ENCODE measurements at places on chromosomes 2 and 18.

DNA sequence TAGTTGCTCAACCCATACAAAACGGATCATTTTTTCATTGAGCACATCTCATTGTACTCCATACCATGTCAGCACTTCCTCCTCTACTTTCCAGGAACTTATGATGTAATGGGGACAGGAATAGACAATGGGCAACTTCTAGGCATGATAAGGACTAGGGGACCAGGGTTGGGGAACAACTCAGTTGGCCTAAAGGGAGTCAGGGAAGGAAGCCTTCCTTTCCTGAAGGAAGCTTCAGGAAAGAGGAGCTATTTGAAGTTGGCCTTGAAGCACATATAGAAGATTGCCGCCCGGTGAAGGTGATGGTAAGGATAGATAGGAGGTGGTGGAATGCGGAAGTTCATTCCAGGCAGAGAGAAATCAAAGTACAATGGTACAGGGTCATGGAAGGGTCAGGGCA, 283.9 kb downstream of the SLC8A1 start:
- no peak for DNase-seq

- no peak for DNase-seq
Measured at GRCh38 chr18:78975292-78975691, 4.3 kb upstream of the SALL3 start.

- no peak for DNase-seq
Measured at GRCh38 chr18:51751901-51752300, 554.4 kb upstream of the MEX3C start.

GRCh38 chr2:217445723-217446122, 557.1 kb downstream of the TNS1 start:
- DNase-seq, result no peak

DNA sequence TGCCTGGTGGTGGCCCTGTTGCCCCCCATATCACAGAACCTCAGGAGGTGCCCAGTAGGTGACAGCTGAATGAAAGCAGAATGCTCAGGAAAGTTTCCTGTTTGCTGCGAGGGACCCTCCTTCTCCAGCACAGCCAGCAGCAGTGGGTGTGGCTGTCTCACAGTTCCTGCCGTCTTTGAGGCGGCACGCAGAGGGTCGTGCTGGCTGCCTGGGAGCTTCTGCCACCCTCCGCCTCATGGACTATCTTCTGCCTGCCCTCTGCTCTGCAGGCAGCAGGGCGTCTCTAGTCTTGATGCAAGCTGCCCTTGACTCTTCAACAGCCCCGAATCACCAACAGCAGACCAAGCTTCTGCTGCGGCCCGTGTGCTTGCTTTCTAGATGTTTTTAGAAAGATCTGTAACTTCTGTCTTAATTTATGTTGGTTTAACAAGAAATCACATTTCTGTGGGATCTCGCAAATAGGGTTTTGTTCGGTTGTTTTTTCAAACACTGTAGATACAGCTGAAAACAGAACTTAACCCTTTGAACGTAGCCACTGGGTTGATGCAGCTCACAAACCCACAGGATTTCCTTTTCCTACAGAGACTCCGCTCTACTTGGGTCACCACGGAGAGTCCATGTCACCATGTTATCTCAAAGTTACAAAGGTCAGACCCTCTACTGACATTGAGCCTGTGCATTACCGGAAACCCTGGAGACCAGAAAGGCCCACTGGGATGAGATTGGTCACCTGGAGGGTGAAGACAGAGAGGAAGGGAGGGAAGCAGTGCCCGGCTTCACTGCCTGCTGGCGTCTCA, 144.9 kb downstream of the ACOXL start:
- DNase-seq, result no peak

DNA sequence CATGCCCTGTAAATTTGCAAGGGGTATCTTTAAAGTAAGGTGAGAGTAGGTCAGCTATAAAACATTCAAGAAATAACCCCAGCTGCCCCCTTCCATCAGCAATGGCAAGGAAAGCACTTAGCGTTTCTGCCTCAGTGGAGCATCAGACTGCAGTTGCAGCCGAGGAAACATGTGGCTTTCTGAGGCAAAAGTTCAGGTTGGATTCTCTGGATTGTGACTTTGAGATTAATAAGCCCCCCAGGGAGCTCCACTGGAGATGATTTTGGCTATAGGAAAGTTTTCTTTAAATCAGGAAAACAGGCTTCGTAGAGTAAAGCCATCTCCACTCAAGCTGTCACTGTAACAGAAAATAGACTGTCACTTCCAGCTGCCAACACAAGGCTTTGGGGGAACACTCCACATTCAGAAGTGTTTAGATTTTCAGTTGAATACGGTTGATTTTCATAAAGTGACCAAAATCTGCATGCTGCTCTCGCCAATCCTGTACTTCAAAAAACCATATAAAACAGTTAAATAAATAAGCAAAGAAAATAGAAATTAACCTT, 15.3 kb upstream of the RIT2 start:
- no peak for DNase-seq

GRCh38 chr18:75474332-75474731, 46.8 kb upstream of the SMIM21 start:
- DNase-seq, result no peak

GRCh38 chr18:40249390-40250080, 1705.5 kb upstream of the PIK3C3 start:
- DNase-seq, result no peak

GRCh38 chr2:168233166-168233565, 14.2 kb downstream of the STK39 start:
- DNase-seq, result no peak

GRCh38 chr2:67802291-67802690, 260.5 kb downstream of the C1D start:
- no peak for DNase-seq

DNA sequence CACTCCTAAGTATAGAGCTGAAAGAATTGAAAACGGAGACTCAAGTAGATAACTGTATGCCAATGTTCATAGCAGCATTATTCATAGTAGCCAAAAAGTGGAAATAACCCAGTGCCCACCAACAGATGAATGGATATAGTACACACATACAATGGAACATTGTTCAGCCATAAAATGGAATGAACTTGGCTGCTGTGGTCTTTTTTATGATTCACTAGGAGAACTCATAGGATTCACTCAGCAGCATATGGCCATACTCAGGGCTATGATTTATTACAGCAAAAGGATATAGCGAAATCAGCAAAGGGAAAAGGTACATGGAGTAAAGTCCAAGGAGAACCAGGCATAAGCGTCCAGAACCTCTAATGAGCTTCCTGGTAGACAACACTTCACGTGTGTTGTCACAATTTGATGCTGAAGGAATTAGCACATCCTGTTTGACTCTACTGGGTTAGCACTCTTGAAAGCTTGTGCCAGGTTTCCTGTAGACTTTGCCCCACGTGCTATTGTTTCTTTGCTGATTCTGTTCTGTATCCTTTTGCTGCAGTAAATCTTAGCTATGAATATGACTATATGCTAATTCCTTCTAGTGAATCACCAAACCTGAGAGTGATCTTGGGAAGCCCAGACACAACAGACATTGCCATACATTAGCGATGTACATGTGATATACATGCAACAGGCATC, 15.7 kb downstream of the SPC25 start:
- no peak for DNase-seq

- DNase-seq, result no peak
Measured at GRCh38 chr2:69477627-69478026, 40.4 kb upstream of the NFU1 start.

DNA sequence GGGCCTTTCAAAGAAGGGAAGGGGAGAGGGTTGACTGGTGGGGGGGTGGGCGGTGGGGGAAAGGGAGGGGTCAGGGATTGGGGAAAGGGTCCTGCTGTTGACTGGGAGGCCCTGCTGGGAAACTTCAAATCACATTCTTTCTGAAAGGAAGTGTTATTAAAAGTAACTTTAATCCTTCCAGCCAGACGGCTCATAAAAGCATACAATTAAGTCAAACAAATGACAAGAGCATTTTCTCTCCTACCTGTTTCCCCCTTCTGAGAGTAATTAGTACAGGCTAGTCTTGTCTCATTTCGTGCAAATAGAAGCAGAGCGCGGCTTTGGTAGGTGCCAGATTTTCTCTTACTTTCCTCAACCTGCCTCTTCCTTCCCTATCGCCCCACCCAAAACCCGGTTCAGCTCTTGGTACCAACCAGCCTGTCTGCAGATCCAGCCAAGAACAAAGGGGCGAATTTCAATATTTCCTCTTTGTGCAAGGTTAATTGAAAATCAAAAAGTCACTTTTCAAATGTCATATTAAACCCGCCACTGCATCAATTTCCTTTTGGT, 2112.6 kb upstream of the PIK3C3 start:
- no peak for DNase-seq

- DNase-seq, result no peak
Measured at GRCh38 chr2:86305915-86306254, 31.5 kb downstream of the REEP1 start.

DNA sequence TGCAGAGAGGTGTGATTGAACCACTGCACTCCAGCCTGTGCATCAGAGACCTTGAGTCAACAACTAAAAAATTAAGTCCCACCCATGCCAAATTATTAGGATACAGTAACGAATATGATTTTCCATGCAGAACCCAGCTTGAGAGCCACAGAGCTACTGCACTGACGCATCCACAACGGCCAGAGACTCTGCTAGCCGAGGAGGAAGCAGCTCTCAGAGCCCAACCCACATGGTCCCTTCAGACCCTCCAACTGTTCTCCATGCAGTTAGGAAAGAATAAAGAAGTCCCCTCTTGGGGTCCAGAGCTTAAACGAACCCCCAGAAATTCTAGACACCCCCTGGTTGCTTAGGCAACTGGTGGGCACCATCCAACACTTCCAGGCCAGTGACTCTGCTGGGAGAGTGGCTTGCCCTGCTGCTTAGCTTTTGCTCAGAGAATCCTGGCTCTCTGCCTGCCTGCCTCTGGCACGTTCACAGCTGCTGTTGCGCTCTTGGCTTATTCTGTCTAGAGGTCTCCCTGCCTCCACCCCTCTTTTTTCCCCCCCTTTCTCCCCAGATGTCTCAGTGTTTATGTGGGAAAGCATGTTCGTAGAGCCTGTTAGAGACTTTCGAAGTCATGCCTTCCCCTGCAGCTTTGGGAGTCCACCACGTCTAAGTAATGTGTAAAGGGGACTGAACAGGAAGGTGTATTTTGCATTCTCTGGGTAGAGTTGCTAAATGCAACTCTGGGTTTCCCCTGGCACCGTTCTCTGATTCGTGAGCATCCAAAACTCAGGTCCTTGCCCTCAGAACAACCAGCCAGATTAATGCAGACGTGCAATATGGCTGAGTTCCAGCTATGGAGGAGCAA, 26.0 kb upstream of the SP3 start:
- no peak for DNase-seq

DNA sequence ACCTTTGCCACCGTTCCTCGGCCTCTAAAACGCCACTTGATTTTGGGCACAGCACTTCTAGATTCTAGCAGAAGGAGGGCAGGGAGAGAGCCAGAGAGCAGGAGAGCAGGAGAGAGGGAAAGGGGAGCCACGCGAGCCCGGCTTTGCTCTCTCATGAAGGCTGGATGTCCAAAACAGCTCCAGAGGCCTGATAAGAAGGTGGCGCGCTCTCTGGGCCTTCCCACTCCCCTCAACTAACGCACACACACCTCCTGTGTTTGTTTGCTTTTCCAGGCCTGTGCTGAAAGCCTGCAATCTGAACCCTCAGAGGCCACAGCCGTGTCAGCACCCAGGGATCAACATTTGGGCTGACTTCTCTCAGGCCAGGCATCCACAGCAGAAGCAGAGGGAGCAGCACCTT, 184.8 kb upstream of the SOX11 start:
- DNase-seq, result no peak

All from ecto neural progenitor cell (in vitro differentiated cells).